ENCODE measurements at places on chromosomes 11 and 22. TPM values are rescaled to one million over a fixed set of nuclear protein-coding genes. Genes with fewer than 3 reads are reported as not detected.

- DNase-seq, result no peak
These were observed 50.9 kb downstream of the ARFGAP3 start for GRCh38 chr22:42805998-42806830.

GRCh38 chr22:29454276-29454675, 15.9 kb downstream of the RFPL1 start:
- no peak for DNase-seq

- no peak for DNase-seq
These were observed 53.4 kb downstream of the DGCR2 start for GRCh38 chr22:19068784-19069271.

DNA sequence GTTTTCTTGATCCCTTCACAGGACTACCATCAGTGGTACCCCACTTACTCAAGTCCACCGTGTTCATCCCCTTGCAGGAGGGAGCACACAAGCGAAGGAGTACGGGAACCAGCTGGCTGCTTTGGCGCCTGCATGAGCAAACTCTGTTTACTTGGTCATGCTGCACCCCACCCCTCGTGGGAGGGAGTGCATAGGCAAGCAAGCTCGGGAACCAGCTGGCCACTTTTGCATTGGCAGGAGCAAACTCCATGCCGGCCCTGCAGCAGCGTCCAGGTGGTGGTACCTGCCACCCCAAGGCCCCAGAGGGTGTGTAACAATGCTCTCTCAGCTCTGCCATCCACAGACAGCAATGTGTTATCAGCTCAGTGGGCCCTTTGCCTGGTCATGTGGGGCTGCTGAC, 737.8 kb downstream of the FAM181B start:
- no peak for DNase-seq

- peak; percentile 18 for DNase-seq
These were observed 41.7 kb upstream of the AQP11 start for GRCh38 chr11:77547863-77548551.

CYP2R1 gene
- 19.4 TPM for total RNA-seq

KCNK7 gene
- 192 TPM for total RNA-seq

GRCh38 chr22:39954584-39955055, 5.6 kb upstream of the TMA7B start:
- no peak for DNase-seq

DNA sequence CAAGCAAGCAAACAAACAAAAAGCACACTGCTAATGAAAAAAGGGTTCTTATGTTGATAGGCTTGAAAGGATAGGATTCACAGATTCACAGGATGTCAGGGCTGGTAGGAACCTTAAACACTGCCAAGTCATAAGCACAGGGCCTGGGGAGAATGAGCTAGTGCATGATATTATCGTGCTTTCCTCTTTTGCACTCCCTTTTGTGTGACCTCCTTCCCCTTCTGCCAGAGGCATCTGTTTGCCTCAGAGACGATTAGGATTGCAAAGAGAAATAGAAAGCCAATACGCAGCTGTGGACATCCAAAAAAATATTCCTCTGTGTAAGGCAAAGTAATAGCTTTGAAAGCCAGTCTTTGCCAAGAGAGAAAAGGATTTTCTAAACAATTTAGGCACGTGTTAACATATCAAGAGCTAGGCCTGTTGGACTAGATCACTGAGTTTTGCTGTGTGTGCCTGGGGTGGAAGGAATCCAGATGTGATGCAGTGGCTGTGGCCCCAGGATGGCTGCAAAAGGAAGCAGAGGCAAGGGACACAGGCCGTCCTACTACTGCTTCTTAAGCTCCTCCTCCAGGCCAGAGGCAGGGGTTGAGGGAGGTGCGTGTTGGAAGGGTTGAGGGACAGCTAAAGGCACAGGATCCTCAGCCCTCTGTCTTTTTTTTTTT, 30.6 kb downstream of the MCHR1 start:
- DNase-seq, result no peak

KRTAP5-5 gene
- total RNA-seq, result not detected

KBTBD4 gene
- 19.4 TPM for total RNA-seq

- no peak for DNase-seq
These were observed 125.5 kb upstream of the NCAM1 start for GRCh38 chr11:112835591-112836255.

CCDC34 gene
- total RNA-seq, result 5.9 TPM

GRCh38 chr22:22999523-22999922, 70.8 kb upstream of the GNAZ start:
- DNase-seq, result no peak

DNA sequence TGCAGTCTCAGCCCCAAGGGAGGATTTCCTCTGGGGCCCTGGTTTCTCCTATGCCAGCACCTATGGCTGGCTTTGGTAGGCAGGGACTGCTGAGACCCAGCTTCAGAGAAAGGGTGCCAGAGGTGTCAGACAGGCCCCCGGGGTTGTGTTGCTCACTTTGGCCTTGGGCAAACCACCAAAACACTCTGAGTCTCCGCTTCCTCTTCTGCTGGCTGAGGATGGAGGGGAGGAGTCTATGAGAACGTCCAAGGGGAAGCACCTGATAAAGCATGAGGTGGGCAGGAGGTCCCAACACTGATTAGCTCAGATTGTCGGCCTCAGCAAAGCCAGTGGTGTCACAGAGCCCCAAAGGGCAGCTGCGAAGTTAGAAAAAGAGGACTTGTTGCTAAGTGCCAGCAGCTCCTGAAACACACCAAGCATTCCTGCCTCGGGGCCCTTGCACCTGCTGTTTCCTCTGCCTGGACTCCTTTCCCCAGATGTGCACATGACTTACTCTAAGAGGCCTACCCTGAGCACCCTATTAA, 10.5 kb downstream of the SMTNL1 start:
- no peak for DNase-seq

- DNase-seq, result no peak
These were observed 16.2 kb downstream of the ARHGEF12 start for GRCh38 chr11:120352405-120352804.

GRCh38 chr11:44399968-44400367, 90.0 kb upstream of the ALX4 start:
- DNase-seq, result no peak

- DNase-seq, result peak; percentile 97
These were observed 737 bp upstream of the STIP1 start for GRCh38 chr11:64185175-64185692.

GRCh38 chr11:78429660-78430059, 12.0 kb upstream of the GAB2 start:
- no peak for DNase-seq

ADSL gene
- 43.9 TPM for total RNA-seq

PKDREJ gene
- total RNA-seq, result not detected

- DNase-seq, result no peak
These were observed 24.1 kb upstream of the ASPHD2 start for GRCh38 chr22:26404851-26405421.

- no peak for DNase-seq
These were observed 12.4 kb upstream of the CCDC34 start for GRCh38 chr11:27375370-27375769.

PIH1D2 gene
- total RNA-seq, result 2.4 TPM

- no peak for DNase-seq
These were observed 622.8 kb downstream of the BRD1 start for GRCh38 chr22:49204599-49205482.

ALX4 gene
- total RNA-seq, result not detected

- no peak for DNase-seq
These were observed 982.2 kb downstream of the BRD1 start for GRCh38 chr22:48845356-48845936.

Measured in lower leg skin (tissue), 4 donors.